ENCODE measurements at places on chromosomes 2 and 18.

GRCh38 chr2:105042189-105042588, 4.3 kb downstream of the MRPS9 start:
- no peak for DNase-seq

GRCh38 chr2:42835577-42836371, 43.4 kb upstream of the HAAO start:
- no peak for DNase-seq

GRCh38 chr2:69203166-69203985, 183.7 kb downstream of the GFPT1 start:
- DNase-seq, result no peak

GRCh38 chr2:172627181-172627580, 71.3 kb downstream of the PDK1 start:
- DNase-seq, result no peak

- DNase-seq, result no peak
Observed at GRCh38 chr2:120679526-120679925, 56.1 kb upstream of the GLI2 start.

GRCh38 chr18:75047240-75047961, 161.5 kb downstream of the PTGR3 start:
- DNase-seq, result no peak

GRCh38 chr2:99555404-99555803, 65.6 kb upstream of the REV1 start:
- DNase-seq, result no peak

DNA sequence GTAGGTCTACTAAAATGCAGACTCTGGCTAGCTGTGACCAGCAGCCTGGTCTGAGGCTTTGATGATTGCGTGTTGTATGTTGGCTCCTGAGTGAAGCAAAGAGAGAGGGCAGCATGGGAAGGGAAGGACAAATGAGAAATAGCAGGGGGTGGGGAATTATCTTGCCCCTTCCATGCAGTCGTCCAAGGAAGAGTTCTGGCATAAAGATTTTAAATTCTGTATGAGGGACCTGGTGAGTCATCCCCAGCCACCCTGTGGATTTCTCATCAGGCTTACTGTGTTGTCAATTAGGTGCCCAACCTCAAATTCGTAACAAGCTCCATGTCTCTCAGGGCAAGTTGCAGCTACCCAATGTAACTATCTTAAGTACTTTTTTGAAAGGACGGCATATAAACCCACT, 72.1 kb upstream of the NOSTRIN start:
- DNase-seq, result no peak

DNA sequence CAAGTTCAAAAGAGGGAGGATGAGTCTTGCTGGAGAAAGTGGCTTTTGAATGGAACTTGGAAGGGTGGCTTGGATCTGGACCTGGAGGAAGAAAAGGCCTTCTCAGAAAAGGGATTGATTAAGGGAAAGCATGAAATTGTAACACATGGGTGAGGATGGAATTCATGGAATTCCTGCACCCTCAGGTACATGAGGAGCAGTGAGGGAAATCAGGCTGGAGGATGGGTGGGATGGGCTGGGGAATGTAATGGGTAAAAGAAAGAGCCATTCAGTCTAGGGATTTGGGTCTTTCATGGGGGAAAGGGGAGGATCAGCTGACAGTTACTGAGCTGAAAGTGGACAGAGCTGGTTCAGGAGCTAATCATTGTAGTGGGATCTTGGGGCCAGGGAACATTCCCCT, 51.2 kb upstream of the HAAO start:
- no peak for DNase-seq

DNA sequence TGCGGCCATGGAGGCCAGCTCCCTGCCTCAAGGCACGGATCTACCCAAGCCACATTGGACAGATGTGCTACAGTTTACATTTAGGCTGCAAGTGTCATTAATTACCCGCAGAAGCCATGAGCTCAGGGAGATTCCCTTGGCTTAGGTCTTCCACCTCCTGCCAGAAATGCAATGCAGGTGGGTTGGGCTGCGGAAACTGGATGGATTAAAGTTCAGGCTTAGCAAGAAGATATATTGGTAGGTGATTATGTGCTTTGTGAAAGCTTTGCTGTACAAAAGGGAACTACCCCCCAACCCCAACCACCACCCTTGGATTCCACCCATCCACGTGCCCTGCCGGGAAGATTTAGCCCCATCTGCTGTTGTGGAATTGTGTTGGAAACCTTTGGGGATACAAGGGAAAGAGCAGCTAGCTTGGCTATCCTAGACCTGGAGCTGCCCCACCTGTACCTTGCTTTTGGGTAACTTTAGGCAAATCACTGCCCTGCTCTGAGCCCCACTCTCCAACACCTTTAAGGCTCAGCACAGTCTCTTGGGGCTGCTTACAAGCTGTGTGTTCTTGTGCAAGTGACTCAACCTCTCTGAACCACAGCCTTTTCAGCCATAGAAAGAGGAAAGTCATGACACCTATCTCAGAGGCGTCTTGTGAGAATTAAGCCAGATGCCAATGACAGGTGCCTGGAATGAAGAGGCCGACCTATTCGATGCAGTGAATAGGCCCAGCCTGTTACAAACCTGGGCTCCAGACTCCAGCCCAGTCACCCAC, 141.6 kb upstream of the GLI2 start:
- DNase-seq, result no peak

DNA sequence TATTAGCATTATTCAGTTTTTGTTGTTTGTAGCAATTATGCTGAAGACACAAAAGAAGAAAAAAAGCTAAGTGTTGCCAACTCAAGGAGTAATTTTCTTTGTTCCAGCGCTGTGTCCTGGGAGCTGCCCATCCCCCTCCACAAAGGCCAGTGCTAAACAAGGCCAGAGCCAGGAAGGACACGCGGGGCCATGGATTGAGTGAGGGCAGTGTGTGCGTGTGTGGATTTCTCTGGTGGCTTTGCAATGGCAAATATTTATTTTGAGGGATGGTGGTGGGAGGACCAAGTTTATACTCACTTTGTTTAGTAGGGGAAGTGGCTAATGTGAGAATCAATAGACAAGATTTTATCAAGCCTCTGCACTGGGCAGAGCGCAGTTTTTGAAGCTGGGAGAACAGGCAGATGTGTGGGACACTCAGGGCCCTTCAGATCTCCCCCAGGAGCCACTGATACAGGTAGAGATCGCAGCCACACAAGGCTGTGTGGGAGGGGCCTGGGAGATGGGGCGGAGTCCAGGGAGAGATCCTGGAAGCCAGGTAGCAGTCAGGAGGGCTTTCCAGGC, 11.4 kb downstream of the AGAP1 start:
- DNase-seq, result no peak

- DNase-seq, result no peak
Observed at GRCh38 chr2:218513676-218514075, 54.5 kb downstream of the USP37 start.

GRCh38 chr2:72538486-72538885, 287.3 kb downstream of the EXOC6B start:
- DNase-seq, result no peak

DNA sequence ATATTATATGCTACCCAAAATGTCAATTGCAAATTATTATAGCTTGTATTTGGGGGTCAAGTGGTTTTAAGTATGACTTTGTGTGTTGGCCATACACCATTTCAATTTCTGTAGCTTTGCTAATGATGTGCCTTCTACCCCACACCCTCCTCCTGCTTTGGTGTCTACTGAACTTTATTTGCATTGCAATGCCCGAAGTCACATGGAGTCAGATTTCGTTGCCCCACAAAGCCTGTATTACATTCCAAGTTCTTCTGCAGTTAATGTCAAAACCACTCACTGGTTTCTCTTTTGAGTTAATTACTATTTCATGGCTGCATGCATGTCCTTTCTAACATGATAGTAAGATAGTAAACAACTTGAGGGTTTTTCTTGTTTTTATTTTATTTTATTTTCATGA, 528.9 kb downstream of the RIT2 start:
- no peak for DNase-seq

DNA sequence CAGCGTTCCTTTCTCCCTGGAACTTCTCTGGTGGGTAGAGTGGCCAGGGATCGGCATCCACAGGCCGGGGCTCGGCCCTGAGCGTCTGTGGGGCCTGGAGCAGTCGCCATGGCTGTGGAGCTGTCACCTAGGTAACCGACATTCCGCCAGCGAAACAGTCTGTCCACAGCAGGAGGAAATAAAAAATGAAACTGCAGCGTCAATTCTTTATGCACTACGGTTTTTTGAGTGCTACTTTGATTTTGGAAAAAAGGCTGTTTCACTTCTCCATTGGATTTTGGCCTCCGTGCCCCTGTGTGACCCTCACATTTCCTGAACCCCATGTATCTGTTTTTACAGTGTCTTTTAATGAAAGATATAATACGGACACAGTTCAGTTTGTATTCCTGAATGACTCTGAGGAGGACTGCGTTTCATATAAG, 163.4 kb downstream of the LDLRAD4 start:
- DNase-seq, result no peak

DNA sequence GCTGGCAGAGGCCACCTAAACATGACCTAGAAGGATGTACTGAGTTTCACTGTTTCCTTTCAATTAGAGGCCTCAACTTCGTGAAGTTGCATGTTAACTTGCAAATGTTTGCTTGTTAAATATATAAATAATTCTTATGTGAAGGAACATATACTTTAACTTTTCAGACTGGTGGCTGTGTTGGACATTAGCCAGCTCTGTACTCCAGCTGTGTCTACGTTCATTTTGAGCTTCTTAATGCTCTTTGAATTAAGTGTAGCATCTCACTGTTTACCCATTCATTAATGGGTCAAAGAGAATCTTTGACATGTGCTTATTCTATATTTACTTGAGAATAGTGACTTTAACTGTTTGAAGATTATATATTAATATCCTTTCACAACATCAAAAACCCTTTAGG, 823.2 kb upstream of the ID2 start:
- DNase-seq, result no peak

GRCh38 chr2:10310309-10310888, 7.7 kb downstream of the HPCAL1 start:
- no peak for DNase-seq

GRCh38 chr18:74337155-74337911, 21.7 kb downstream of the C18orf63 start:
- DNase-seq, result no peak

GRCh38 chr2:207810200-207810788, 40.6 kb upstream of the FZD5 start:
- DNase-seq, result no peak

DNA sequence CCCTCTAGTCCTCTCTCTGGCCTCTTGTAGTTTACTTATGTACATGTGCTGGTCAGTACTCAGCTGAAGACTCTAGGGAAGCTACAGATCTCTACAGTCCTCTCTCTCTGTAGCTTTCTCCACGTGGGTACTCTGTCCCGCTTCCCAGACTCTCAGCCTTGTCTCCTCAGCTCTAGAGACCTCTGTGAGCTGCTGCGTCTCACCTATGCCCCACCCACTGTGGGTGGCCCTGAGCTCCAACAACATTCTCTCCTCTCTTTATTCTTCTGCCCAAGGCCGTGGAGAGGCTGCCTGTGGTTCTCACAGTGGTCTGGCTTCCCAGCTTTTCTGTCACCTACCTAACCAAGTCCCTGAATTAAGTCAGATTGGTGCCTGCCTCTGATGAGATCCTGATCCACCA, 33.4 kb downstream of the MFSD6 start:
- DNase-seq, result no peak

All from NCI-H187 treated with DMSO at 0.1 percent for 48 hours (cell line).